Stimulated activated CD8-positive, alpha-beta memory T cell treated with anti-CD3 and anti-CD28 coated beads, Interleukin-2, amount 100 ng/mL, for 1 hour (primary cell): ENCODE measurements at places on chromosomes 5 and 9.

- no peak for DNase-seq
Observed at GRCh38 chr5:15510092-15510491, 10.1 kb downstream of the FBXL7 start.

GRCh38 chr9:68851657-68852056 lies 146.6 kb downstream of the PIP5K1B start:
- no peak for DNase-seq

- DNase-seq: no peak
Observed at GRCh38 chr5:5270161-5270560, 130.0 kb downstream of the ADAMTS16 start.

DNA sequence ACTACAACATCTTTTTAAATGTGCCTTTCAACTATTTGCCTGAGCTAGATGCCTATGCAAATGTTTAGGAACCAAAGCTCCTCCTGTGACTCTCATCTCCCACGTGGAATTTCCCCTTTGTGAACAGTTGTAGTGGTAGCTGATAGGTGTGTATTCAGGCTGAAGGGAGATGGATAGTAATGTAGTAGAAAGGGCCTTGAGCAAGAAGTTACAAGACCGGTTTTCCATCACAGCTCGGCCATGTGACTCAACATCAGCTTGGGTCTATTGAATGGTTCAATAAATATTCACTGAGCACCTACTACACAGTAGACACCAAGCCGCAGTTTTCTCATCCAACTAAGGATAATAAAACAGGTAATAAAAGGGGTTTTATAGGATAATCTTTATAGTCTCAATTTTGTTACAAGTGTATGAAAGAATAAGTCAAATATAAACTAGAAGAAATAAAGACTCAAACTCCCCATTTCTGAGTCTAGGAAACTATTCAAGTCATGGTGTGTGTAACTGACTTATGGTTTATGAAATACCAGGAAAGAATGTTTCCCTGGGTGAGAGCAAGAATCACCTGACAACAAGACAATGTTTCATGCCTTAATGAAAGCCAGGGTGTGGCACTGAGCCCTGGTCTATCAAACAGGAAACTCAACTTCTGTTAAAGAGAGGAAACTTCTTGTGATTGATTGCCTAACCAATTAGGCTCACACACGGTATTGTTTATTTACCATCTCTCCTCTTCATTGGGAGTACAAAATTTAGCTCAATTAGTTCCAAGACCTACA lies 187.1 kb upstream of the SPEF2 start:
- DNase-seq: no peak

DNA sequence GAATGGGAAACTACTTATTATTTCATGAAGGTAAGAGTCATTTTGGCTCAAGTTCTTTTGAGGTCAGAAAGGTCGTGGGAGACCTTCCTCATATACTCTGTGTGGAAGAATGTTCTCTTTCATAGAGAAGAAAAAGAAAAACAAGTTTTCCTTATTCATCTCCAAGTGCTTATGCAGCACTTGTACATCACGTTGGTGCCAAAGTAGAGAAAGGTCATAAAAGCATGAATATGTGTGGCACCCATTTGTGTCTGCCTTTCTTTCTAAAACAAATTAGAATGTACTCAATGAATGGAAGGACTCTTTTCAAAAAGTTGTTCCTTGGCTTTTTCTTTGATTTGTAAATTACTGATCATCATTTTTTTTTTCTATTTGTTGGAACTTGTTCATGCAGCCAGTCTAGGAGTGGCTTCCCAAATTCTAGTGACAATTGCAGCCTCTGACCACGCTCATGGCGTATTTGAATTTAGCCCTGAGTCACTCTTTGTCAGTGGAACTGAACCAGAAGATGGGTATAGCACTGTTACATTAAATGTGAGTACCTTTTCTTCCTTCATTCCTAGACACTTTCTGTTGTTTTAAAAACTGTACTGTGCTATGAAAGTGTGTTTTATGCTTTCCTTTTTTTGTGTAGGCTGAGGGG lies 122.4 kb downstream of the ADGRV1 start:
- no peak for DNase-seq

DNA sequence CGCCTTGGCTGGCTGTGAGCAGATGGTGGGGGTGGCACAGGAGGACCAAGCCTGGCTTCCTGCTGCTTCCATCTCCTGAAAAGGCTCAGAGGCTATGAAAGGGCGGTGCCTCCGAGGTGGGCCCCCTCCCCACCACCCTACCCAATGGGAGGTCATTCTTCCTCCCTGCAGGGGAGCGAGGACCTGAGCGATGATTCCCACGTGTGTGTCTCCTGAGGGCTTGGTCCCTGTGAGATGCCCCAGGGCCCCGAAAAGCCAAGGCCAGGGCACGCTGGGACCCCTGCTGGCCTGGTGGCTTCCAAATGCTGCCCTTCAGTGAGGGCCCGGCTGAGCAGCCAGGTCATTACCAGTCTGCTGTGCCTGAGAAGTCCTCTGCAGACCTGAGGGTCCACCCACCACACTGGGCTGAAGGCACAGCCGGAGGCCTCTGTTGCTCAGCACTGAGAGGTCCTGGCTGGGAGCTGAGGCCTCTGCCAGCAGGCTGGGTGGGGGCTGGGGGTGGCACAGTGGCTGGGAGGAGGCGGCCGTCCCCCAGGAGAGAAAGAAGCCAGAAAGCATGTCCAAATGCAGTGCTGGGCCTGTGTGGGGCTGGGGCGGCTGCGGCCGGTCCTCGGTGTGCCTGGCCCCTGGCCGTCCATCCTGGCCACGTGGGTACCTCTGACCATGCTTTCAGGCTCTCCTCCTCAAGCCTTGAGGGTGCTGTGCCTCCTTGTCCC lies 14.0 kb upstream of the SLC6A19 start:
- DNase-seq: no peak

DNA sequence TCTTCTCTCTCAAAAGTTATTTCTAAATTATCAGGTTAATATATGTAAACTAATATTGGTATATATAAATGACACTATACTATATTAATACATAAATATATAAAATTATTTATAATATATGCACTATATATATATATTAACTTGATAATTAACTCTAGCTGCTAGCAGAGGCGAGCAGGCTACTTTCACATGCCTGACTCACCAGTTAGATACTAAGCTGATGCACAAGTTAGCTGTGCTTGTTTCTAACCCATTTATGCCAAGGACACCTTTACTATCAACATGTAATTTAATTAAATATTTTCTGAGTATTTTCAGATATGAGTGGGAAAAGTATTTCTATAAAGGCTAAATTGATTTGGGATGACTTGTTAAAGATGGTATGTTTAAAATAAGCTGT lies 70.1 kb downstream of the TRIO start:
- no peak for DNase-seq

- DNase-seq: no peak
Observed at GRCh38 chr5:75051217-75051751, 1.1 kb downstream of the GCNT4 start.

GRCh38 chr5:140259500-140259899 lies 43.4 kb downstream of the PFDN1 start:
- DNase-seq: no peak

DNA sequence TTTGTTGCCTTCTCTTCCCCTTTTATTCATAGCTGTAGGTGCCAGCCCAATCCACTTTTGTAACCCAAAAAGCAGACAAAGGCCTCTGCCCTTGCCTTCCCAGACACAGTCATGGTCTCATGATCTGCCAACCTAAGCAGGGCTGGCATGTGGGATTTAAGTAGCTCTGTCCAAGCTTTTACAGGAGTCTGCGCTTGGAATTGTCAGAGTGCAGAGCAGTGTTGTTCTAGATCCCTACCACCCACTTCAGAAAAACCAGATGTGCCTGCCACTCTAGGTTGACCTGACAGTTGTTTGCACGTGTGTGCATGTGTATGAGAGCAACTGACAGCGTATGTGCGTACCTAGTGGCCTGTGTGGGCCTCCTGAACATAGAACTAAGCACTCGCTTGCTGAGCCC lies 87.8 kb upstream of the SPRY4 start:
- no peak for DNase-seq

- DNase-seq: no peak
Observed at GRCh38 chr9:93984860-93985259, 29.7 kb upstream of the BARX1 start.

GRCh38 chr9:93191354-93191660 lies 7.4 kb downstream of the WNK2 start:
- DNase-seq: no peak

GRCh38 chr9:2639786-2640185 lies 18.2 kb downstream of the VLDLR start:
- no peak for DNase-seq

GRCh38 chr5:32520356-32520755 lies 65.0 kb upstream of the SUB1 start:
- no peak for DNase-seq

DNA sequence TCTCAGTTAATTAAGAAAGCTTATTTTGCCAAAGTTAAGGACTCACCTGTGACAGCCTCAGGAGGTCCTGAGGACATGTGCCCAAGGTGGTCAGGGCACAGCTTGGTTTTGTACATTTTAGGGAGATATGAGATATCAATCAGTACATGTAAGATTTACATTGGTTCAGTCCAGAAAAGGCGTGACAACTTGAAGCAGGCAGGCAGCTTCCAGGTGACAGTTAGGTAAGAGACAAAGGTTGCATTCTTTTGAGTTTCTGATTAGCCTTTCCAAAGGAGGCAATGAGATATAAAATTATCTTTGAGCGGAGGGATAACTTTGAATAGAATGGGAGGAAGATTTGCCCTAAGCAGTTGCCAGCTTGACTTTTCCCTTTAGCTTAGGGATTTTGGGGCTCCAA lies 47.8 kb downstream of the SLC1A1 start:
- no peak for DNase-seq

- no peak for DNase-seq
Observed at GRCh38 chr5:178377583-178378270, 145.1 kb upstream of the PHYKPL start.

DNA sequence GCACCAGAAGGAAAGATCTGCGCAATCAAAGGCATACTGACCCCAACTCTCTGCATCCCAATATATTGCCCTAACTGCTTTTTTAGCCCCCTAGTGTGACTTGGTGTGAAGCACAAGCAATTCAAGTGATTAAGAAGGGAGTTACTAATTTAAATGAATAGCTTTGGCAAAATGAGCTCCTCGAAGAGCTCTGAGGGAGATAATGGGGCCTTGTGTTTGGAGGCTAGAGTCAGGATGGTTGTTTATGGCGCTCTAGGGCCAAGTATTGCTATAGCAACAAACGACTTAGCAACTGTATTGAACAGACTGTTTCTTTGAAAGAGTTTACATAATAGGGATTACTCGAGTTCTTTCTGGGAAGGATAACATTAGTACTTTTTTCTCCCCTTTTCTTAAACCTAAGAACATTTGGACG lies 11.5 kb upstream of the C5orf58 start:
- DNase-seq: no peak

DNA sequence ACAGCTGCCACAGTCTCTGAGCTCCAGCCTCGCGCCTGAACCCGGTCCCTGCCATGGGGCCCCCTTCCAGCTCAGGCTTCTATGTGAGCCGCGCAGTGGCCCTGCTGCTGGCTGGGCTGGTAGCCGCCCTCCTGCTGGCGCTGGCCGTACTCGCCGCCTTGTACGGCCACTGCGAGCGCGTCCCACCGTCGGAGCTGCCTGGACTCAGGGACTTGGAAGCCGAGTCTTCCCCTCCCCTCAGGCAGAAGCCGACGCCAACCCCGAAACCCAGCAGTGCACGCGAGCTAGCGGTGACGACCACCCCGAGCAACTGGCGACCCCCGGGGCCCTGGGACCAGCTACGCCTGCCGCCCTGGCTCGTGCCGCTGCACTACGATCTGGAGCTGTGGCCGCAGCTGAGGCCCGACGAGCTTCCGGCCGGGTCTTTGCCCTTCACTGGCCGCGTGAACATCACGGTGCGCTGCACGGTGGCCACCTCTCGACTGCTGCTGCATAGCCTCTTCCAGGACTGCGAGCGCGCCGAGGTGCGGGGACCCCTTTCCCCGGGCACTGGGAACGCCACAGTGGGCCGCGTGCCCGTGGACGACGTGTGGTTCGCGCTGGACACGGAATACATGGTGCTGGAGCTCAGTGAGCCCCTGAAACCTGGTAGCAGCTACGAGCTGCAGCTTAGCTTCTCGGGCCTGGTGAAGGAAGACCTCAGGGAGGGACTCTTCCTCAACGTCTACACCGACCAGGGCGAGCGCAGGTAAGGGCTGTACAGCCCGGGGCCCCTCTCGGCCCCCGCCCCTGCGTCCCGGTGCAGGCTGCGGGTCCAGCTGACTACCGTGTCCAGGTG lies 509 bp downstream of the LVRN start:
- DNase-seq: no peak

DNA sequence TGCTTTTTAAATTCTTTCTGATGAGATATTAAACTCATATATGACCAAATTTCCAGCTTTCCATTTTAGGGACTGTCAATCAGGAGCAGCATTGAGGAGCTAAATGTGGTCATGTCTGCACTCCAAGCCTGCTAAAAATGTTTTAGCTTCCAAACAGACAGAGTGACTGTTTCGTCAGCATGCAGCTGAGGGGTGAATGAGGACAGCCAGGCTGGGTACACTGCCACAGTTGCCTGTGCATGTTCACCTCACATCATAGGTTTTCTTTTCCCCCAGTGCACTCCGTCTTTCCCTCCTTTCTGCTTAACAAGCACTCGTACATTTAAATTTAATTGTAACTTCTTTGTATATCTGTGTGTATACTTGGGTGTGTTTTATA lies 138.1 kb downstream of the ARRDC3 start:
- DNase-seq: no peak

GRCh38 chr5:13186177-13186576 lies 758.3 kb downstream of the DNAH5 start:
- DNase-seq: no peak

DNA sequence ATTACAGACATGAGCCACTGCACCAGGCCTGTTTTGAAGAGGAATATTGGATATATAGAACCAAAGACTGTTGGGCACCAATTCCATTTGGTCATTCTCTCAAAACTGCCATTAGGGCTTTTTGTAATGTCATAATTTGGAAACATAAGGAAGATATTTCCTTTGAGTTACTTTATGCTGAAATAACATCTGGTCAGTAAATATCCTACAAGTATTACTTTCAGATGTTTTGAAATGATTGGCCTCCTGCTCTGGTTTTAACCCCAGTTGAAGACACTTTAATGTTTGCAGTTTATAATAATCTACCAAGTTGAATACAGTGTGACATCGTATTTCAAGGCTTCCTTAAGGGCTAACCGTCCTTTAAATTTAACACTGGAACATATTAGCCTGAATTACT lies 33.6 kb downstream of the LRRTM2 start:
- no peak for DNase-seq

- no peak for DNase-seq
Observed at GRCh38 chr9:136674786-136675349, 12.2 kb downstream of the EGFL7 start.

- DNase-seq: no peak
Observed at GRCh38 chr9:114283551-114284111, 39.3 kb upstream of the ORM1 start.

- DNase-seq: no peak
Observed at GRCh38 chr9:84697509-84698114, 28.1 kb downstream of the NTRK2 start.

DNA sequence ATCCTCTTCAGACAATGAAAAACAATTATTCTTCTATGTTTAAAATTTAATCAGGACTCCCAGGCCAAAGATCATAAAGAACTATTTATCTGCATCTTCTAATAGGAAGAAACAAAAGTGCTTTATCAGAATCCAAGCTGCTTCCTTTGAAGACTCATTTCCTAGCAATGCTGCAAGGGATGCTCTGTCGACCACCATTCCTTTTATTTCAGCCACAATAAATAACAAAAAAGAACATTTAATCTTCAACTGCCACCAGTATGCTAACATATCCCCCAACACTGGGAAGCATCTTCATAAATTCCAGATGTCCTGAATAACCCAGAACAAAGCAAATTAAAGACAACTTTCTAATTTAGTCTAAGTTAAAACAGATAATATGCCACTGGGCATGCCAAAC lies 68.7 kb downstream of the PKD2L2 start:
- no peak for DNase-seq
